NT2/D1 (cell line): ENCODE measurements at places on chromosomes 3 and 15.

DNA sequence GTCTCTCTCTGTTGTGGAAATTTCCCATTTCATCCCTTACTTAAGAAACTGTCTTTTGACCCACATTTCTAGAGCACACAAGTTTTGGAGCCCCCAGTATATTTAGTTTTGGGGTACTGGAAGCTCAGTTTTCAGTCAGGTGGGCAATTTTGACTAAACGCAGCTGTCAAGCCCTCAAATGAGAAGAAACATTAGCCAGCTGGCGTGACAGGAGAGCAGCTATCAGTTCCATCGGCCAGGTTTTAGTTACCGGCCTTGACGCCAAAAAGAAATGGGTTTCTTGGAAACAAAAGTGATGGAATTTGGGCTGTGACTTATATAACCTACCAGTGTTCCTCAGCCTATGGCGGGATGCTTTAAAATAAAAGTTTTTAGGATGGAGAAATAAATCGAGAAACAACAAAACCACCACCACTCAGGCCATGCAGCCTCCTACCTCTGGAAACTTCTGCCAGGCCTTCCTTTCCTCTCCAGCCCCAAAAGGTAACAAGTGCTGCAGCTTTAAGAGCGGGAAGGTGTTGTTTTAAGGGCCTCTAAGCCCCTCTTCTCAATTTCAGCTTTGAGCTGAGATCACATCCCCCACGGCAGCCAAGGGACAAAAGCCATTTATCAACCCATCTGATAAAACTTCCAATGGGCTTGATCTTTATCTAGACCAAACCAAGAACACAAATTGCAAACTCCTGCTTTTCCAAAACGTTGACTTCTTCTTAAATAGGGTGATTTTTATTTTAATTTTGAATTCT is 18.3 kb downstream of the RGMA start:
- DNase-seq: no peak

DNA sequence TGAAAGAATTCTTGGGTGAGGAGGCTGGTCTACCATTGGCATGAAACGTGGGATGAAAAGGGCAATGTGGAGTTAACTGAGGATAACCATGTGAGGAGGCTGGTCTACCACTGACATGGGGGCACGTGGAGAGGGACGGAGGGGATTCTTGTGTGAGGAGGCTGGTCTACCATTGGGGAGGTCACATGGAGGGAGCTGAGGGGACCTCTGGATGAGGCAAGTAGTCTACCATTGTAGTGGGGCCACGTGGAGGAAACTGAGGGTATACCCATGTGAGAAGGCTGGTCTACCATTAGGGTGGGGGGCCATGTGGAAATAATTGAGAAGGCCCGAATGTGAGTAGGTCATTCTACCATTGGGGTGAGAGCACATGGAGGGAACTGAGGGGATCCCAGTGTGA is 154.1 kb downstream of the FBLN2 start:
- no peak for DNase-seq

DNA sequence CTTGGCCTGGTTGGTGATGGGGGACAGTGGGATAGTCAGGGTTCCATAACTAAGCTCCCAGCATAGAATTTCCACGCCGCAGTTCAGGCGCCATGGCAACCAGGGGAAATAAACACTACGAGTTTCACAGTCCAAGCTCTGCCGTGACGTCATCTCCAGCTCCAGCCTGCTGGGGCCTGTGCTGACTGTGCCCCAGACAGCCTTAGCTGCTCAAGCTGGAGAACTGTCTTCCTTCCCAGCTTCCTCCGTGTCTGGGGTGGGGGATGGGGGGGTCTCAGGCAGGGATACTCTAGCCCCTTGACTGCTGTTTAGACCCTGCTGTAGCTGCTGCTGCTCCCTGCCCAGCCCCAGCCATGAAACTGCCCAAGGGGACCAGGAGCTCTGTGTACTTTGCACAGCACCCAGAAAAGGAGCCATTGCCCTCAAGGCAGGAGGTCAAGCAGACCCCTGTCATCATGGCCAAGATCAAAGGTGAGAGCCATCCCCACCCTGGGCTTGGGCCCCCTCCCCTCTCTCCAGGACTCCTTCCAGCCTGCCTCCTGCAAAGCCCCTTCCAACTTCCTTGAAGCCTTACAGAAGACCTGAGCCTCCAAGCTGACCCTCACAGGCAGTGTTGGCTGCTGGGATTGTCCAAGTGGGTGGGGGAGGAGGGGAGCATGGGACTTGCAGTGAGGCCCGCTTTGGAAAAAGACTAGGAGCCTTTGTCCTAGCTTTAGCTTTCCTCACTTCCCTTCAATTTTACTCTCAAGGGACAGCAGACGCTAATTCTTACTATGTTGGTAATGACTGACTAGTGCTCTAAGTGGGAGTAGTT is 11.4 kb upstream of the CSPG4 start:
- DNase-seq: no peak

DNA sequence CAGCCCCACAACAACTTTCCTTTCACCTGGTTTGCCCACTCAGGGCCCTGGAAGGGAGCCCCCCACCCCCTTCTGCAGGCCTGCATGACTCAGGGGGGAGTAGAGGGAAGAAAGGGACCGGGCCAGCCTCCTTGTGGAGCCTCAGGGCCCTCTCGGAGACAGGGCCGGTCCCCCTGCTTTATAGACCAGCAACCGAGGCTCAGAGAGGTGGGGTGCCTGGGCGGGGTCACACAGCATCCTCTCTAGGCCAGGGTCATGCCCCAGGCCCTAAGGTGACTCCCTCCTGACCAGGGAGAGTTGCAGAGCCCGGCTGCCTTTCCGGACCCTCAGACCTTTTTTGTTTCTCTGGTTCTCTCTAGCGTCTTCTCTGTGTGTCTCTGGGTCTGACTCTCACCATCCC is 211.3 kb downstream of the TBC1D2B start:
- no peak for DNase-seq
